ENCODE measurements at places on chromosomes 2 and 18.

DNA sequence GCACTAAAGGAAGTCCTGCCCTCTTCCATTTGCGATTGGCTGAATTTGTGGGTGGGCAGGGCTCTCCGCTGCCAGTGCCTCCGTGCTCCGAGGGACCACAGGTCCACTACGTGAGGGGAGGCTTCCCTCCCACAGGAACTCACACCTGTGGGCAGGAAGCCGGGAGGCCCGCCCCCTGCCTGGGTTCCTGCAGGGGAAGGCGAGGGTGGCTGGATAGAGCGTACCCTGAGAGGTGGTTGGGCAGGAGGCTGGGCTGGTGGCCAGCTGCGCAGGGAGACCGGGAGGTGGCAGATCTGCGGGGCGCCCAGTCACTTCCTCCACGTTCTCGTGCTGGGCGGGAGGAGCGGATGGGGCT is 47.0 kb upstream of the PTH2R start:
- DNase-seq: no peak

GRCh38 chr2:213216461-213216860 is 65.0 kb upstream of the IKZF2 start:
- DNase-seq: no peak

- DNase-seq: no peak
Measured at GRCh38 chr2:196125596-196125995, 45.8 kb downstream of the STK17B start.

DNA sequence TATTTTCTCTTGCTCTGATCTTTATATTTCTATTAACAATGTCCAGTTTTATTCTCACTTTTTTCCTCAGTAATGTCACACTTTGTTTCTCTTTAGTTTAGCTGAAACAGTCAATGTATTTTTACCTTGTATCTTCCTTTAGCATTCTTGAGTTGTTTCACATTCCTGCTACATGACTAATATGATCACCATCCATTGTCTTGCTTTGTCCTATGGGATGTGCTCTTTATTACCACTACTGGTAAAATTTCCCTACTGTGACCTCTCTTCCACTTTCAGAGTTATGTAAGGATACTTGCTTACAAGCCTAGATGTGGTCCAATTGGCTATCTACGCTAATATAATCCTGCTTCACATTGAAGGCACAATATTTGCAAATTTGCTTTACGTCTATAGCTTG is 457.9 kb downstream of the PIK3C3 start:
- no peak for DNase-seq

DNA sequence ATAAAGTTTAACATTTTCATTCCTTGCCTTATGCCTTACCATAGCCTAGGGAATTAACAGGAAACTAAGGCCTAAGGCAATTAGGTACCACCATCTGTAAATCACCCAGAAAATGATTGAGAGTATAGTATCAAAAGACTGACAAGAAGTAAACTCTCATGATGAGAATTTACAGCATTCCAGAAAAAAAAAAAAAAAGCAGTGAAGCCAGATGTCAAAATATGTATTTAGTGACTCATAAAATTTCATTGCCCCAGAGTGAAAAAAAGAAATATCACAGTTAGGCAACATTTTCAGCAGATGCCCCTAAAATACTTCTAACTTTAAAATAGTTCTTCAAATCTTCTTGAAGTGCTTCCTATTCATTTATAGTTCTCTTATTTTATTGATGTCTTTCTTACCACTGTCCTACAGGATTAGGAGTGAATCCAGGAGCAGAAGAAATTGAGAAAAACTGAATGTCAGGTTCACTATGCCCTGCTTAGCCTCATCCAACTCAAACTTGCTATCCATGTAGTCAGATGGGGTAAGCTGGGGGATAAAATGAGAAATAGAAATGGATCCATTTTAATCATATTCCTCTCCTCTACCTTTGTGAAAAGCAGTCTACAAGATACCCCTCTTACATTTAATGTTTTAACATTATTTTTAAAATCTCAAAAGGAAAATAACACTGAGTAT is 57.3 kb upstream of the TANK start:
- DNase-seq: no peak

DNA sequence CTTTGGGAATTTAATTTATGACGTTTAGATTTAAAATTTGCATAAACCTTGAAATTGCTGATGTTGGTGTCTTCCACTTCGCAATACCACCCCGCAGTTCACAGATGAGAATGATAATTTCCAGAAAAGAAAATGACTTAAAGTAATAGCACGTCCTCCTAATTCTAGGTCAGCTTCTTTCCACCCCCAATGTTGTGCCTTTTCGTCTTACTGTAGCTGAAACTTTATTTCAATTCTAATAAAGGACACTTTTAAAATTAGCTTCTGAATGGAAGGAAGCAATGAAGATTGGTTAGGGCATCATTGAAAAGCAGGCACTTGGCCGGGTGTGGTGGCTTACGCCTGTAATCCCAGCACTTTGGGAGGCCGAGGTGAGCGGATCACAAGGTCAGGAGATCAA is 107.4 kb downstream of the MYCN start:
- no peak for DNase-seq

DNA sequence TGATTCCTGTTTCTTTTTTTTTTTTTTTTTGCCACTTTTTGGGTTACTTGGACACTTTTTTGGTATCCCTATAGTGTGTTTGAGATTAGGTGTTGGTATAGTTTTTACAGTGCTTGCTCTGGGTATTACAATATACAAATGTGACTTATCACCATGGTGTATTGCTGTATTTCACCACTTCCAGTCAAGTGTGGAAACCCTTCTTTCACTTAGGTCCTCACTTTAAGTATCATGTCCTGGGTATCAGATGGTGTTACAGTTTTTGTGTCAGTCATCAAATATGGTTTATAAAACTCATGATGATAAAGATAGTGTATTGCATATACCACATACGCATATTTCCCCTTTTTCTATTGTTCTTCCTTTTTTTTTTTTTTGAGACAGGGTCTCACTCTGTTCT is 1.8 kb downstream of the ATP9B start:
- DNase-seq: no peak

All from NCI-H1092 (cell line).